Stimulated activated CD4-positive, alpha-beta T cell treated with anti-CD3 and anti-CD28 coated beads, TNF-alpha, amount 100 ng/mL, for 48 hours (primary cell): ENCODE measurements at places on chromosomes 1 and 21.
A peak's percentile ranks its signal among the peaks of the same experiment; 100 is the strongest.

DNA sequence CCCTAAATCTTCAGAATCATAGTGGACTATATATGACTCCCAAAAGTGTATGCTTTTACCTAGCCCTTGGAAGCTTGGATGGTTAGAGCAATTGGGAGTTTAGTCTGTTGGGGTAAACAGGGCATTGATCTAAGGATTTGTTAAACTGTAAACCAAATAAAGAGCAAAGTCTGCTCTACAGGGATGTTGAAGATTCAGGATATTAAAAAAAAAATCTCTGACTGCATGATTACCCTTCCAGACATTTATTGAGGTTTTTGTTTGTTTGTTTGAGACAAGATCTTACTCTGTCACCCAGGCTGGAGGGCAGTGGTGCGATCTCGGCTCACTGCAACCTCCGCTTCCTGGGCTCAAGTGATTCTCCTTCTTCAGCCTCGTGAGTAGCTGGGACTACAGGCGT, 31.6 kb downstream of the PBX1 start:
- DNase-seq, result no peak

GRCh38 chr21:34129039-34129891, 55.9 kb downstream of the MRPS6 start:
- DNase-seq, result peak; percentile 72

DNA sequence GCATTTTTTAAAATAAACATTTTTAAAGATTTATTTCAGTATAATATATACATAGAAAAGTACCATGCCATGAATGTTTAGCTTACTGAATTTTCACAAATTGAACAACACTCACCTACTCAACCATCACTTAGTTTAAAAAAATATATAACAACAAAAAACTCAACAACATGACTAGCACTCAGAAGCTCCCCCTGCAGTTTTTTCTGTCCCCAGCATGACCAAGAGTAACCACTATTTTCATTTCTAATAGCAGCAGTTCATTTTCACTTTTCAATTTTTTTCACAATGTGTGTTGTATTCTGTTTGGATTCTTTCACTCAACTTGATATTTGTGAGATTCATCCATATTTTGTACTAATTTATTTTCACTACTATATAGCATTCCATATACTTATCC, 162.3 kb upstream of the POGK start:
- no peak for DNase-seq

GRCh38 chr1:91827087-91827458, 58.9 kb downstream of the TGFBR3 start:
- DNase-seq, result no peak

DNA sequence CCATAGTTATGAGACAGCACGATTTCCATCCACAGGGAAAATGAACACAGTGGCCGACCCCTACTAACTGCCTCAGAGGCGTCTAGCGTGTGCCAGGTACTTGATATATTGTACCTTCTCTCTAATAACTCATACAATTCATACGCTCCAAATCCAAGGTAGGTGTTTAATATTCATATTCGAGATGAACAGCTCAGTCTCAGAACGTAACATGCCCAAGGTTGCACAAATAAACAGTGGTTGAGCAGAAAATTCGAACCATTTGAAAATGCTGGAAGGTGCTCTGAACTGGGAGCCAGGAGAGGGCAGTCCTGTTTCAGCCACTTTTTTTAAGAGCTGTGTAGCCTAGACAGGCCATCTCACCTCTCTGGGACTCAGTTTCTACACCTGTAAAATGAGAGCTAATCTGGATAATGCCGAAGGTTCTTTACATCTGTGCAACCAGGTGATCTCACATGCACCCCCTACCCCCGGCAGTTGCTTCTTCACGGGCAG, 7.9 kb downstream of the SLC45A3 start:
- DNase-seq, result no peak

- DNase-seq, result no peak
These were observed 58.4 kb downstream of the CAPN2 start for GRCh38 chr1:223770621-223771315.
